ENCODE measurements at places on chromosomes 2 and 18.

DNA sequence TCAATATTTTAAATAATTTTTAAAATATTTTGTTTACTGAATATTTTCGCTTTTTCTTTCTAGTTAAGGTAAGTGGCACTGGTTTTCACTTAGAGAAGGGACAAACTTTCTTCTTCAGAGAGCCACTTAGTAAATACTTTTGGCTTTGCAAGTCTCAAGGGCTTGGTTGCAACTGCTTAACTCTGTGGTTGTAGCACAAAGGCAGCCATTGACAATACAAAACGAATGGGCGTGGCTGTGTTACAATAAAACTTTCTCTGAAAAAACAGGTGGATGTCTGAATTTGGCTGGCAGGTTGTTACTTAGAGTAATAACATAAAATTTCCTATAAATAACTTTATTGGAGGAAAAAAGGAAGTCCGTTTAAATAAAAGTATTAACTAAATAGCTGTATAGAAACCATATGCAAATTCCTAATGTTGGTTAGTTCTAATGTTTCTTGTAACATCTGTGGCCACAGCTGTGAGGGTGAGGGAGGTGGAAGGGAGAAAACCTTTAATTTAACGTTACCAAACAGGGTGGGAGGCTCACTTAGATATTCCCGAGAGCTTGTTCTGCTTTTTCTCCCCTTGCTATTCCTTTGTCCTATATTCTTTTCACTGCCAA, 62.4 kb upstream of the TNP1 start:
- no peak for DNase-seq

DNA sequence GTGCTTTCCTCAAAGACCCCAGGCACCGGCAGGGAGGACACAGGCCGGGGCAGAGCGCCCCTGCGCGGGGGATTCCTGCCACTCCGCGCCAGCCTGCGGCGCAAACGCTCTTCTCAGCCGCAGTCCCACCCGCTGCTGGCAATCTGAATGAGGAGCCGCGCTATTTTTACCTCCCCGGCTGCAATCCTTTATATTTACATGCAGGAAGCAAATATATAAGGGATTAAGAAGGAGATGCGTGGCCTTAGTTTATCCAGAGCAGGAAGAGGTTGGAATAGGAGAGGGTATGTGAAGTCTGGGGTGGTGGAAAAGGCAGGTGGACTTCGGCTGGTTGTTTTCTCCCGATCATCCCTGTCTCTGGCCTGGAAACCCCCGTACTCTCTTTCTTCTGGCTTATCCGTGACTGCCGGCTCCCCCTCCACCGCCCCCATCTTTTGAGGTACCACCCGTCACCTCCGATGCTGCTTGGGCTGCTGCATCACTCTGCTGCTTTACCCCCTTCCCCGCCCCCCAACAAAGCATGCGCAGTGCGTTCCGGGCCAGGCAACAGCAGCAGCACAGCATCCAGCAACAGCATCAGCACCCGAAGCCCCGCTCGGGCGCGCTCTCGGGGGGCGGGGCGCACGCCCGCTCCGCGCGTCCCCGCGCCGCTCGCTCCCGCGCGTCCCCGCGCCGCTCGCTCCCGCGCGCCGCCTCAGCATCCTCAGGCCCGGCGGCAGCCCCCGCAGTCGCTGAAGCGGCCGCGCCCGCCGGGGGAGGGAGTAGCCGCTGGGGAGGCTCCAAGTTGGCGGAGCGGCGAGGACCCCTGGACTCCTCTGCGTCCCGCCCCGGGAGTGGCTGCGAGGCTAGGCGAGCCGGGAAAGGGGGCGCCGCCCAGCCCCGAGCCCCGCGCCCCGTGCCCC, at the start of gene ADAM23:
TSS of gene ADAM23 (plus strand) at position 700 of the 902 bp plus-strand sequence. CDS start 335 bp downstream, outside the sequence.
- no peak for DNase-seq

DNA sequence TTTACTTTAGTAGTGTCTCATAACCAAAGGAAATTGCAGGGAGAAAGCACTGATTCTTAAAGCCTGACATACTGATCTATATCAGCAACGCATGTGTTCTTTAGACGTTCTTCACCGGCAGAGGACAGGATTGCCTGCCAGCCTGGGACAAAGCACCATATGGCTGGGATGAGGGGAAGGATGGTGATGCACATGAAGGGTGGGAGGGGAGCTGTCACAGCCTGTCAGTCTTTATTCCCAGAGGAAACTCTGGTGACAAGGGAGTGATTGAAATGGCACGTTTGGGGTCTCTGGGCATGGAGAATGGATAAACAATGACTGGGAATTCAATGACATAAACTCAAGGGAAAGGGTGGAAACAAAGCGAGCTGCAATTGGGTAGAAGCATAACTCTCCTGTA, 808.1 kb downstream of the DCC start:
- no peak for DNase-seq

- DNase-seq, result no peak
These were observed 370 bp downstream of the KLHL29 start for GRCh38 chr2:23385351-23385747.

DNA sequence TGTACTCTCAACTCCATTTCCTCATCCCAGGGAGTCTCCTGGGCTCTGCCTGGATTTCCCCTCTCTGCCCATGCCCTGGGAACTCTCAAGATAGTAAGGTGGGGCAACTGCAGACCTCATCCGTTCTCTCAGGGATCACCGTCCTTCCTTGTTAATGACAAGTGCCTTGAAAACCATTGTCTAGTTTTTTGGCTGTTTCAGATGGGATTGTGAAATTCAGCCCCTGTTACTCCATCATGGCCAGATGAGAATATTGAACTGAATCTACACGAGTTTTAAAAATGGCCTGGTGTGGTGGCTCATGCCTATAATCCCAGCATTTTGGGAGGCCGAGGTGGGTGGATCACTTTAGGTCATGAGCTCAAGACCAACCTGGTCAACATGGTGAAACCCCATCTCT, 665 bp upstream of the HRH4 start:
- no peak for DNase-seq

- DNase-seq, result no peak
These were observed 62.3 kb downstream of the TTC32 start for GRCh38 chr2:19839438-19839837.

- DNase-seq, result no peak
These were observed 63.3 kb upstream of the TTC39C start for GRCh38 chr18:23951206-23951605.

GRCh38 chr18:48342581-48342980, 66.6 kb downstream of the ZBTB7C start:
- DNase-seq, result no peak

DNA sequence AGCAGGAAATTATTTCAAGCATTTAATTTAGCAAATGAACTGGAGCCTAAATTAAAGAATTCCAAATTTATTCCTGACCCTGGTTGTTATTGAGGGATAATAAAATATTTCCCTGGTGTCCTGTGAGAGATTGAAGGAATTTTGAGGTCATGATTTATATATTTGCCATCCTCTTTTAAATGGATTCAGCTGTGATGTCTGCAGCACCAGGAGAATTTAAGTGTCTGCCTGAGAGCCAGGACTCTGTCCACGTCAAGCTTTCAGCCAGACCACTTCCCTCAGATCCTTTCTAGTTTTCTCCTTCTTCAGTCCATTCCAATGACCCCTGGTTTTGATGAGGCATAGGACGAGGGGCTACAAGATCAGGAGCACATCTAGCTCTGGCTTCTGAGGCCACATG, 59.9 kb downstream of the INO80C start:
- no peak for DNase-seq

GRCh38 chr2:38634684-38635083, 31.2 kb upstream of the GALM start:
- DNase-seq, result no peak

GRCh38 chr2:68997401-68997800, 15.6 kb upstream of the ANTXR1 start:
- no peak for DNase-seq

DNA sequence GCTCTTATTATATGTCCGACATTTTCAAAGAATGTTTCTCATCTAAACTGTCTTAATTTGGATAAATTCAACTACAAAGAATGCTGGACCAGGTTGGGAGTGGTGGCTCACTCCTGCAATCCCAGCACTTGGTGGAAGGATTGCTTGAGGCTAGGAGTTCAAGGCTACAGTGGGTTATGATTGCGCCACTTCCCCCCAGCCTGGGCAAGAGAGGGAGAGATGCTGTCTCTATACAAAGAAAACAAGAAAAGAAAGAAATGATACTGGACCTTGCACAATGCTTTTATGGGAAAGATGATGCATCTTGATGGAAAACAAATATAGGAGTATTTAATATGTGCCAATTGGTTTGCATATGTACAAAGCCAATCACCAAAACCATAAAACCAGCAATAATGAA, 296.7 kb downstream of the LPIN1 start:
- DNase-seq, result no peak

GRCh38 chr2:10499911-10500521, 51.9 kb upstream of the ODC1 start:
- DNase-seq, result no peak

GRCh38 chr2:62197925-62198633, 2.2 kb downstream of the B3GNT2 start:
- DNase-seq, result no peak

GRCh38 chr18:5982332-5982731, 87.0 kb upstream of the TMEM200C start:
- no peak for DNase-seq

- peak; percentile 34 for DNase-seq
These were observed 2.3 kb downstream of the EGR4 start for GRCh38 chr2:73291093-73291460.

- DNase-seq, result no peak
These were observed 602.9 kb downstream of the ARHGAP15 start for GRCh38 chr2:143732076-143732475.

- DNase-seq, result no peak
These were observed 206.3 kb upstream of the GYPC start for GRCh38 chr2:126449677-126450076.

- DNase-seq, result no peak
These were observed 3.5 kb downstream of the KCNG2 start for GRCh38 chr18:79801217-79801616.

DNA sequence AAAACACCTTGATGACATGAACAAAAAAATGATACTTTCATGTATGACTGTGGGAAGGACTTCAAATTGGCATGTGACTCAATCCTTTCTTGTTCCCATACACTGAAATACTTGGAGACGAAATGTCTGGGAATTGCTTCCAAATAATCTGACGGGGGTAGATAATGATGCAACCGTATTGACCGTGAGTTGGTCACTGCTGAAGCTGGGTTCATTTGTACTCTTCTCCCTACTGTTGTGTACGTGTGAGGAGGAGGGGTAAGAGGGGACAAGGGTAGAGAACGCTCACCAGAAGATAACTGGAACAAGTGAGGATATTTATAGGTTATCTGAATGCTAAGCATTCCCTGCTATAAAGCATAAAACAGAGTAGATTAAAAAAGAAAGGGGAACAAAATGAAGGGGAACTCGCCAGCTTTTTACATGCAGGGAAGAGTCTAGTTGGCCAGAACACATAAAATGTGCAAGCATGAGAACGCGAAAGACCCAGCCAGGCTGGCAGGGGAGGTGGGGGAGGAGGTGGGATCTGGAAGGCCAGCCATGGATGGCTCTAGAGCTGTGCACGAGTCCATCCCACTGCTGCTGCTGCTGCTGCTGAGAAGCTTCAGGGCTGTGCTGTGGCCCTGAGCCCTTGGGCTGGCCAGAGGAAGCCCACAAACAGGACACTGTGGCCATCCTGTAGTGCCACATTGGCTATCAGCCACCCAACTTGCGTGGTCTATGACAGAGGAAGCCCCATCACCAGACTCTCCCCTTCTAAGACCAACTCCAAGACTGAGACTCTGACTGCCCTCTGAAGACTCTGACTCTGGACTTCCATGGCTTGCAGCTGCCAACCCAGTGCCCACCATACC, 15.2 kb upstream of the CETN1 start:
- DNase-seq, result no peak

DNA sequence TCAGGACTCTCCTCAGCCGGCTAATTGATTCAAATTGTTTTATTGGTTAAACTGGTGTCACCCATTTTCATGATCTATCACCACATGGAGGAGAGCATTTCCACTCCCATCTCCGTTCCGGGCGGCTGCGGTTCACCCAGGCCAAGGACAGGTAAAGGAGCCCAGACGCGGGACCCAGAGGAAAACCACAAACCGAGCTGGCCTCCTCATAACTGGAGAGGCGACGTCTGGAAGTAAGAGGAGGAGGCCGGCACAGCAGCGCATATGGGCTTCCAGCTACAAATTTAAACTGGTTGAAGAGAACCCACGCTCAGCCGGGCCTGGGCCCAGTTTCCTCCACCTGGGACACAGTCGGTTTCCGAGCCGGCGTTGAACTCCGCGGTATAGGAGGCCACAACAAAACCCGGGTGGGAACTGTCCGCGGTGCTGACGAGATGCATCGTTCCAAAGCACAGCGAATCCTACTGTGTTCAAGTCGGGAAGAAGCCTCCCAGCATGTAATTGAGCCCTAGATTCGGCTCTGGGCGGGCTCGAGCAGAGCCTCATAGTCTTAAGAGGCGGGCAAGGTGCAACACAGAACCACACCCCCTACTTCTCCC, 3.0 kb upstream of the SKOR2 start:
- DNase-seq, result no peak
